COR-L47 (cell line): ENCODE measurements at places on chromosomes 3 and 15.

- no peak for DNase-seq
Observed at GRCh38 chr3:38638354-38638753, 11.1 kb downstream of the SCN5A start.

- DNase-seq, result no peak
Observed at GRCh38 chr3:34929036-34929435, 710.3 kb upstream of the ARPP21 start.

GRCh38 chr3:81764665-81765064 is 3.2 kb upstream of the GBE1 start:
- DNase-seq, result no peak

GRCh38 chr3:25938566-25939325 is 148.9 kb downstream of the OXSM start:
- DNase-seq, result no peak

DNA sequence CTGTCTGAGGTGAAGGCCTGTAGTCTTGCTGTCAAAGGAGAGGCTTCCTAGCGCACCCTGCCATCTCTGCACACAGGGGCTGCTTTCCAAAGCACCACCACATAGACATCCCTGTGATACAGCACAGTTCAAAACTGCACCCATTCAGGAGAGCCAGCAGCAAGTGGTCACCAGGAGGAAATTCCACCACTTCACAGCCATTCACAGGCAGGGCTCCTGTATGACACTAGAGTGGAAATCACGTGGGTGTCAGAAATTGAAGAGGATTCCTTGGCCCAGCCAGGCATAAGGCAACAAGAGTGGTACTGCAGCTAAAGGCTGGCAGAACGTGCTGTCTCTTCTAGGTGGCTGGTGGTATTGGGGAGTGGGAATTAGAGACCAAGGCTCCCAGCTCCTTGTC is 102.8 kb downstream of the RFTN1 start:
- no peak for DNase-seq
